WERI-Rb-1 (cell line): ENCODE measurements at places on chromosomes 3 and 15.

- DNase-seq = no peak
Observed at GRCh38 chr3:195698325-195698646, 22.5 kb upstream of the MUC20 start.

DNA sequence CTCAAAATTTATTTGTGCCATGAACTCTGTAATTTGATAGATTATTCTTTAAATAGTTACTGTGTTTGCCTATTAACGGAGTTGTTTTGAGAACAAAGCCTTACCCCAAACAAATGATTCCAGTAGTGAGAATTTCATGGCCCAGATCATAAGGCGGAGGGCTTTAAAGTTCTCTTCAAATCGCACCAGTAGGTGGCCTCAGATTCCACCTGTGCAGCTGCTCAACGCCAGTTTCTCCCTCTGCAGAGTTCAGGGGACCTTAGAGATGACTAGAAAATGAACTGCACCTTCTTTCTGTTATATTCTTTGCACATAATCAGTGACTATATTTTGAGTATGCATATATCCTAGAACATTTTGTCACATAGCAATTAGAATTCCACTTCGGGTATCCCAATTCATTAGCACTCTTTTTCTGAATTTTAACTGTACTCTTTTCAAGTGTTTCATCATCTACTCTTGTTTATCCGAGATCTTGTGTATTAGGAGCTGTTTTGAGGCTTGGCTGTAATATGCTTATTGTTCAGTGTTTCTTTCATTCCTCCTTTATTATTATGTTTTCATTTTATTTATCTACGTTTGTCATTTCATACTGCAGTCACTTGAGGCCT, 232.6 kb upstream of the CHRM5 start:
- peak; percentile 48 for DNase-seq

DNA sequence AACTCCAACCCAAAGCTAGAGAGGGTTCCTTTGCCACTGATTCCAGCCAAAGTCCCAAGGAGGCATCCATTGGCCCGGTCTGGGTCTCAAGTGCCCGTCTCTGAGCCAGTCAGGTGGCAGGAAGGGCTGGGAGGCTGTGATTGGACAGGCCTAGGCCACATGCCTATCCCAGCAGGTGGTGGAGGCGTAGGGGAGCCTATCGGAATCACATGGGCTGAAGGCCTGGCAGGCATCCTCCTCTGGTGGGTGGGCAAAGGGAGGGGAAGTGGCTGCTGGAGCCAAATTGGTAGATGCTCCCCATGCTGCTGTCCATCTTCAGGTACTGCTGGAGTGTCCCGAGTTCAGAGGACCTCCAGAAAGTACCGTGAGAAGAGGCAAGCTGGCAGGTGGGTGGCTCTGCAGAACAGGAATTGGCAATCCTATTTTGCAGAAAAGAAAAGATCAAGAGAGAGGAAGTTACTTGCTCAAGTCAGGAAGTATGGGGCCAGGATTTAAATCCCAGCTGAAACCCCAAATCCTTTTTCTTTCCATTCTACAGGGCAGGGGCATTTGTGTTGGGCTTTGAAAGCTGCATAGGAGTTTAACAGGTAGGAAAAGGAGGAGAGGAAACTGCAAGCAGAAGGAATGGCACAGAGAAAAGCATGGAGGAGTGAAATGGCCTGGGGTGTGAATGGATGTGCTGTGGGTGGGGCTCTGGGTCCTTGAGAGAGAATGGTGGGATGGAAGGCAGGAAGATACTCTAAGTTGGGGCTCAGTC, 3.7 kb downstream of the CHST13 start:
- no peak for DNase-seq

GRCh38 chr15:84914351-84914750, 29.9 kb downstream of the SLC28A1 start:
- DNase-seq = no peak

GRCh38 chr3:156664831-156665178, 9.6 kb upstream of the TIPARP start:
- no peak for DNase-seq

- DNase-seq = no peak
Observed at GRCh38 chr3:12351145-12351544, 62.3 kb downstream of the PPARG start.

DNA sequence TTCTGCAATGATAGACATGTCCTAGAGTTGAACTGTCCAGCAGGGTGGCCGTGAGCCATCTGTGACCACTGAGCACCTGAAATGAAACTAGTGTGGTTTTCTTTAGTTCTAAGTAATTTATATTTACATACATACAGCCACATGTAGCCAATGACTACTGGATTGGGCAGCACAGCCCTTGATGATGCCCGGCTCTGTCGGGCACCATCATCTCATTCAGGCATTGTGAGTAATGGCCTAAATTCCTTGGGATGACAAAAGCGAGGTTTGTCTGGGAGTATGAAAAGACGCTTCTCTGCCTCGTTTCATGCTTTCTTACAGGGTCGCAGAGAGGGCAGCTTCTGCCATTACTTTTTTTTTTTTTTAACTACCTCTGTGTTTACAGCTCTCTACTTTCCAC, 251.9 kb upstream of the HES1 start:
- no peak for DNase-seq
